ENCODE measurements at places on chromosomes 5 and 9.

DNA sequence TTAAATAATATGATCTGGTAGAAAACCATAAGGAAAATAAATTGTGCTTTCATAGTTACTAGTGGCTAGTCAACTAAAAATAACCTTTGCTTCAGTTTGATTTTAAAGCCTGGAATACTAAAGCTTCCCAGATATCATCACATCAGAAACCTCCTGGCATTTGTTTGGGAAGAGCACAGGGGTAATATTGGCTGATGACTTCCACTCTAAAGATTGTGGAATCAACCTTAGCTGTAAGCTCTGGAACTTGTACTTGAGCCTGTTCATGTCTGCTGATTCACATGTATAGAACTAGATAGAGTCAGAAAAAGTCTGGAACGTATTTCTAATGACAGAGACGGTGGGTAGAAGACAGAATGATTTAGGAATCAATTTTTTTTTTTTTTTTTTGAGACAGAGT, 345.0 kb downstream of the CWC27 start:
- no peak for DNase-seq

DNA sequence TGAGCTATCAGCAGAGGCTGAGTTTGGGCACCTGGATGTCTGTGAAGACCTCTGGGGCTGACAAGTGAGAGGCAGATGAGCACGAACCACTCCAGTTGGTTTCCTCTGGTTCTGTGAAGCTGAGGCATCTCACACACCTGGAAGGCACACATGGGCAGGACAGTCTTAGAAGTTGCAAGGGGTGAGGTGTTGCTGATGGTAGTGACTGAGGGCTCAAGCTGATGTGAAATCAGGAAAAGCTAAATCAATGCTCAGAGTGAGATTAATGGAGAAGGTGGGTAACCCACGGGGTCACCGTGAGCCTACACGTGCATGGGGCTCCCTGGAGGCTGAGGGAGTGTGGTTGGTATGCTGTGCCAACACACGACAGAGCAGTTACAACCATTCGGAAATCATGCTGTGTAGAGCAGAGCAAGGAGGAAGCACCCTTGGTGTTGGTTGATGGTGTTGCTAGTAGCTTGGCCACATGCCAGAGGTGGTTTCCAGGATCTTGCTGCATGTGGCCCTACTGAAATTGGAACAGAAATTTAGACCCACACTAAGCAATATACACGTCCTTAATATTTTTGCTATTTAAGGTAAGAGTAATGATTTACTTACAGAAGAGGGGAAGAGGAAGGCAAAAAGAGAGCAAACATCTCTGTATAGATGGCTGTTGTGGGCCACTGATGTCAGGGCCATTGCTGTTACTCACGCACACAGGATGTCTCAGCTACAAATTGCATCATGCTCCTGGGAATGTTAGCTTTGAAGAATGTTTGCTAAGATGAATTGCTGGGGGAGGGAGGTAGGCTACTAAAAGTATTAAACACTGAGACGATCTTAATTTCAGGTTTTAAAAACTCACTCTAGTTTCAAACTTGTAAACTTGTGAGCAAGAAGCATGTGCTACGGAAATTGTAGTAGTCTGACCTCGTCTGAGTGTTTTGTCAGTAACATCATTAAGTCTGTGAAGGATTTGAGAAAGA, 170.5 kb downstream of the ARHGEF28 start:
- no peak for DNase-seq

DNA sequence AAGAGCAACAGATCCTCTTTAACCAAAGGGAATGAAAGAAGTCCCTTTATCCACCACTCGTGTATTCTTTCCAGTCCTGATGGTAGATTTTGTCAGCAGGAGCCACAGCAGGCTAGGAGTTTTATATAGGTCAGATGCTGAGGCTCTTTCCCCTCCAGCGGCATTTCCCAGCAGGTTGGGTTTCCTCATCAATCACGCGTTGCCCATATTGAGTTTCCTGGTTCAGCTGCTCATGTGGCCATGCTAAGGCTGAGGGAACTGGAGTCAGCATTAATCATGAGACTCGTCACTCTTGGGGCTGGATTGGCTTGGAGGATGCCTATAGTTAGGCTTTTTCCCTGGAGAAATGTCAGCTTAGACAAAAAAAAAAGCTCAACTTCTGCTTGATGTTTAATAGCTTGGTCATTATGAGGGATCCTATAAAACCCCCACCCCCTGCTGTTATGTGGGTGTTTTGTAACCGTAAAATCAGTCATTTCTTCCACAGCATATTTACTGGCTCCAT, 193.4 kb upstream of the GAS1 start:
- DNase-seq: no peak

- DNase-seq: no peak
Observed at GRCh38 chr5:177600508-177601018, 631 bp downstream of the B4GALT7 start.

GRCh38 chr5:14959399-14960119, 88.0 kb upstream of the ANKH start:
- DNase-seq: no peak

DNA sequence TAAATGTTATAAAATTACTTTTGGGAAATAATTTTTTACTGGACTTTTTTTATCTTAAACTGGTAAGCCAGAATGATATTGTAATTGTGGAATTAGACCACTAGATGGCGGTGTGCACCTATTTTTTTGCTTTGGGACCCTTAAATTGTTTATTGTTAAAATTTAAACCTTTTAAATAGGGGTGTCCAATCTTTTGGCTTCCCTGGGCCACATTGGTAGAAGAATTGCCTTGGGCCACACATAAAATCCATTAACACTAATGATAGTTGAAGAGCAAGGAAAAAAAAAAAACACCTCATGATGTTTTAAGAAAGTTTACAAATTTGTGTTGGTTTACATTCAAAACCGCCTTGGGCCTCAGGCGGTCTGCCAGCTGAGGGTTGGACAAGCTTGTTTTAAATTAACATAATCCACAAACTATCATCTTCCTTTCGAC, 28.4 kb upstream of the GADD45G start:
- DNase-seq: no peak

- no peak for DNase-seq
Observed at GRCh38 chr5:159034083-159034824, 65.5 kb downstream of the EBF1 start.

DNA sequence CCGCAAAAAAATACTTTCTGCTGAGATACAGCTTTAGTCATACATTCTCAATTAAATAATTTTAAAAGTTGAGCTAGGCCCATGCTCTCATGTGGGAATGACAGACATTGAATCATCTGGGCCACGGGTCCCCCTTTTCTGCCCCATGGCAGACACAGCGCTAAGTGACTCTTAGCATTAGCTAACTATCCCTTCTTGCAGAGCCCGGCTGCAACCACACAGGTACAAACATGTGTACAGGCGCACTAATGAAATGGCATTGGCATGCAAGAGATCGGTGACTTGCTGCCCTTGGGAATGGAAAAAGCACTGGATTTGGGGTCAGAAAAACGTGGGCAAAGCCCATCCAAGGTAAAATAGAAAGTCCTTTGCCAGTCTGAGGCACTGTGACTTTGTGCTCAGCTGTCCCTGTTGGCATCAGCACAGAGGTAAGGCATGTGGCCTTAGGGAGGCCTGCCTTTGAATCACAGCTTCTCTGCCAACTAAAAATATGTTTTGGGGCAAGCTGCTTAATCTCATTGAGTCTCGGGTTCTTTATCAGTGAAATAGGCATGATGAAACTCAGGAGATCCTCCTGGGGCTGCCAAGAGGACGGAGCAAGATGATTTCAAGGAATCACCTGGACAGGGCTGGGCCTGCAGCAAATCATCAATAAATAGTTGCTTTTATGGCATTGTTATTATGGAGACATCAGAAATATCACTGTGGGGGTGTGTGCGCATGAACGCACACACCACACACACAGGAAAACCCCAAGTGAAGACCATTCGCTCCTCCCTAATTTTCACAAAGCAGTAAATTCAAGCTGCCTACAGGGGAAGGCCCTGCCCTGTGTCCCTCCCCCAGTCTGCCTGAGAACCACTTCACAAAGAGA, 54.2 kb downstream of the WHRN start:
- DNase-seq: no peak

DNA sequence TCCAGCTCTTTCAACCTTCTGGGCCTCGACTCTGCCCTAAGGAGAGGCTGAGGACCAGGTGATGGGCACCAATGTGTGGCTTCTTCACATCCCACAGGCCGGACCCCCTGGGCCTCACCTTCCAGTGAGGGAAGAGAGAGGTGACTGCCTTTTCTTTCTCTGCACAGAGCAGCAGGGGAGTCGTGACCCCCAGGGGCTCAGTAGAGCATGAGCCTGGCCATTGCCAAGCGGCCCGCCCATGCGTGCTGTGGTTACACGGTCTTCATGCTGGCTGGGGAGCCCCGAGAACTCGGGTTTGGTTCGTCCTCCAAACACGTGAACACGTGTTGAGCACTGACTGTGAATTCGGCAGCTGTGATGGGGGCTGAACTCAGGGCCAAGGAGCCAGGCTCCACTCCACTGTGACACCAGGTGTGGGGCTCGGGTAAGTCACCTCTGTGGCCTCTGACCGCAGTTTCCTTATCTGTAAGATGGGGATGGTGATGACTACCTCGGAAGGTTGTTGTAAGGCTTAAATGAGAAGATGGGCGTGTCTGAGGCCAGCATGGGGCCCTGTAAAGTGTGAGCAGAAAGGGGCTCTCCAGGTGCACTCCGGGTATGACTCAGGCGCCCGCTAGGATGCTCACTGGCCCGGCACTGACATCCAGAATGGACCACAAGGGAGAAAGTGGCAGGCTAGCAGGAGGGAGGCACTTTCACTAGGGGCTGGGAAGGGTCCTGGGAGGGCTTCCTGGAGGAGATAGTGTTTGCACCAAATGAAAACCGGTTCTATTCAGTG, 13.4 kb upstream of the GRHPR start:
- no peak for DNase-seq

DNA sequence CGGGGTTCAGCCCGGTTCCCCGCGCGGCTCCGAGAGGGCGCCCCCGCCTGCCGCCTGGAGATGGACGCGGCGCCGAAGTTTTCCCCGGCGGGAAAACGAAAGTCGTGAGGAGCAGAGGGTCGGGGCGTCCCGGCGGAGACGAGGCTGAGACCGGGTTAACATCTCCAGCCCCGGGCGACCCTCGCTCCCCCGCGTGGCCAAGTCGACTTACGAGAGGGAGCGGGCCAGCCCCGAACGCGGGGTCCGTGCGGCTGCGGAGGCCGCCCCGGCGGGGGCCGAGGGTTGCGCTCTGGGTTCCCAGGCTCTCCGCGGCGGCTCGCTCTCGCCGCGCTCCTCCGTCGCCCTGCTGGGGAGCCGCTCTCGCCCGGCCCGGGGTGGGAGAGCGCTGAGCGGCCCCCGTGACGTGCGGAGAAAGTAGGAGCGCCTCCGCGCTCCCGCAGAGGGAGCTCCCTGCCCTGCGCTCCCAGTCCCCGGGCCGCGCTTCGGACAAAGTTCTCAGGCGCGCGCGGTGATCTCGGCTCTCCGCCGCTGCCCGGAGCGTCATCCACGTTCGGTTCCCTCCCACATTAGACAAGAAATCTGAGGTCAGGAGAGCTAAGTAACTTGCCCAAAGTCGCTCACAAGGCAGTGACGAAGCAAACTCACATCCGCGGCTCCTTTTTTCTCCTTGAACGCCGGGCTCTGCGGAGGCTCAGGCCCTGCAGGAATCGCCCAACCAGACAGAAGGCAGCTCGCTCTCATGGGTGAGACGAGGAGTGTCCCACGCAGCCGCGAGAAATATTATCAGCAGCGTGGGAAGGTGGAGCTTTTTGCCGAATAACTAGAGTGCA, 1.2 kb upstream of the GCNT4 start:
- no peak for DNase-seq

DNA sequence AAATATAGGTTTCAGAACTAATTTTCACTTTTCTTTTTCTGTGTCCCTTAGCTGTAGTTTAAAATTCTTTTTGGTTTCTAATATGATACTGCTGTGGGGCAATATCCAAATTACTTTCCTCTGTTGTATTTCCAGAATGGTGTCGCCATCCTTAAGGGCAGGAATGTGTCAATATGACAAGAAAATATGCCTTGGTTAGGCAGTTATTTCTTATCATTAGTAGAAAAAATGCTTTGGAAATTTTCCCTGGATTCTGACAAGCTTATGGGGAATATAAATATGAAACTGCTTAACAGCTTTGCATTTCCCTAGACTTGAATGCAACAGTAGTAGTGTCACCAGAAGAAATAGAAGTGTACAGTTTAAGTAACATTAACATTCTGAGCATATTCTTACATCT, 29.4 kb downstream of the ANKRD34B start:
- DNase-seq: no peak

- DNase-seq: no peak
Observed at GRCh38 chr9:108845947-108846346, 9.8 kb downstream of the ACTL7B start.

DNA sequence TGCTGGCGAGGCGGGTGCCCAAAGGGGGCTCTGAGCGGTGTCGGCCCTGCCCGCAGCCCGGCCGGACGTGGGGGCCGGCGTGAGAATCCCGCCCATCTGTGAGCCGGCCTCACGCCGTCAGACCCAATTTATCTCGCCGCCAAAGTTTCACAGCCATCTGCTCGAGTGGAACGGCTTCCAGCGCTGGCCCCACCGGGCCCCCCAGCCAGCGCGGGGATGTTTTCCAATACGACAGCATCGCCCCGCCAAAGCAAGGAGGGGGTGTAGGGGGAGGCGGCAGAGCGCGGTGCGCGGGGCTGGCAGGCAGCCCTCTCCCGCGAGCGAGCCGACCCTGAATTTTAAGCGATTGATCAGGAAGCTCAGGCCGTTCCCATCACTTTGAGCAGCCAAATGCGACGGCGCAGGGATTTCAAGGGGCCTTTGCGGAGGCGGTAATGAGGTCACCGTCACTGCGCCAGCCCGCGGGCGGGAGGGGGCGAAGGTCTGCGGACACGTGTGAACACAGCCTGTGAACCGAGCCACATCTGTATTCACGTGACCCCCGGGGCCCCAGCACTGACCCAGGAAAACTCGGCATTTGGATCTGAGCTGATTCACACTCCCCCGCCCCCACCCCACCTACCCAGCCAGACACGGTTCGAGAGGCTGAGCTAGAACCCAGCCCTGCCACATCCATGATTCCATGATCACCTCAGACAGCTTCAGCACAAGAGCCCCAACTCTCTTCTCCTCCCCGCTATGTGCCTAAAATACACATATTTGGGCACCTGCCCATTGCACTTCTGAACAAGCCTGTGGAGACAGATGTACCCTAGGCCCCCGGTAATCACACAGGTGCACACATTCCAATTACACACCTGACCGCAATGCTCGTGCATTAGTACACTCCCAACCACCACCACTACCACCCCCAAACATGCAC, 47.8 kb upstream of the PSD2 start:
- peak; percentile 41 for DNase-seq

DNA sequence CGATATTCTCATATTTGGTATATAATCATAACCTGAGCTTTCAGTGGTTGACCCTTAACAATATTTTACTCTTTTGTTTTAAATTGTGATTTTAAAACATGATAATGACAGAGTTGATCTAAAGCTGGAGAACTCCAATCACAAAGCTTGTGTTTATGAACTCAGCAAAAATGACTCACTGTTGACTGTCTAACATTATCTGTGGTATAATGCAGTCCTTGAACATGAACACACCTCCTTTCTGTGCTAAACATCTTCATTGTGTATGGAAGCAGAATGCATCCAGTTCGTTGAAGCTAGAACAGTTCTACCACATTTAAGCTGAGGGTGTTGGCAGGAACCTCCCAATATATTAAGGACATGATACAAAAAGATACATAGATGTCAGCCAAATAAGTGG, 1030.2 kb upstream of the SEMA6A start:
- no peak for DNase-seq

Measured in omental fat pad (tissue), 4 donors.